ENCODE measurements at places on chromosomes 3 and 15.

DNA sequence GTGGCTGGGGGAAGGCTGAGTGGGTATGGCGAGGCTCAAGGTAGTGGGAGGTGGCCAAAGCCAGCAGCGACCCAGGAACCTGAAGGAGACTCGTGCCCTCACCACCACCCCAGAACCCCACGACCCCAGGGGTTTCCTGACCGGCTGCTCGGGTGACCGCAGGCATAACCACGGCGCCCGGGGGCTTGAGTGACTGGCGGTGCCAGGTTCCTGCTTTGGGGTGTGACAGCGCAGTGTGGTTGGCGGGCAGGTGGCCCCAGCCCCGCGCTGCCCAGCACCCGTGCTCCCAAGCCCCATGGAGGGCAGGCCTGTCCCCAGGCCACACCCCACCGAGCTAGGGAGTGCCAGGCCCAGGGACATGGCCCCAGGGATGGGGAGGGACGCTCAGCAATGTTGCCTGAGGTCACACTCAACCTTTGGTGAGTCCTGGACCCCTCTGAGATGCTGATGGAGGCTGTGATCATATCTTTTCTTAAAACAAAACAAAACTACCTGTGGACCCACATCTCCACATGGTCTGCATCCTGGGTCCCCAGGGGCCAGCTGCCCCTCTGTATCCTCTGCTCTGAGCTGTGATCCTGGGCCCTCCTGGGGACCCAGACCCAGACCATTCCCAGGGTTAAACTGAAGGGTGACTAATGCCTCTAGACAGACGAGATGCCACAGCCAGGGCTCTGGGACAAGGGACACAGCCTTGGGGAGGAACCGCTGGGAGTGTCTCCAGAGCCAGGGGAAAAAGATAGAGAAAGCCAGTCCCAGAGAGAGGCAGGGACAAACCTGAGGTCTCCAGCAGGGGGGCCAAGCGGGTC lies 13.0 kb downstream of the DNAJB8 start:
- DNase-seq: no peak

DNA sequence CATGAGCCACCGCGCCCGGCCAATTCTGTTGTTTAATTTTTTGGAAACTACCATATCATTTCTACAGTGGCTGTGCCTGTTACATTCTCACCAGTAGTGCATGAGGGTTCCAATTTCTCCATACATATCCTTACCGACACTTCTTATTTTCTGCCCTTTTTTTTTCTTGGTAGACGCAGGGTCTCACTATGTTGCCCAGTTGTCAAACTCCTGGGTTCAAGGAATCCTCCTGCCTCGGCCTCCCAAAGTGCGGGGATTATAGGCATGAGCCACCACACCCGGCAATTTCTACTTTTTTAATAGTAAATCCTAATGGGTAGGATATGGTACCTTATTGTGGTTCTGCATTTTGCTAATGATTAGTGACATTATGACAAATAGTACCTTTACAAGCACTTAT lies 9.6 kb downstream of the AMIGO3 start:
- DNase-seq: no peak

- no peak for DNase-seq
Observed at GRCh38 chr3:160041465-160041864, 52.8 kb downstream of the IL12A start.

- no peak for DNase-seq
Observed at GRCh38 chr3:111961461-111962164, 17.2 kb upstream of the ABHD10 start.

DNA sequence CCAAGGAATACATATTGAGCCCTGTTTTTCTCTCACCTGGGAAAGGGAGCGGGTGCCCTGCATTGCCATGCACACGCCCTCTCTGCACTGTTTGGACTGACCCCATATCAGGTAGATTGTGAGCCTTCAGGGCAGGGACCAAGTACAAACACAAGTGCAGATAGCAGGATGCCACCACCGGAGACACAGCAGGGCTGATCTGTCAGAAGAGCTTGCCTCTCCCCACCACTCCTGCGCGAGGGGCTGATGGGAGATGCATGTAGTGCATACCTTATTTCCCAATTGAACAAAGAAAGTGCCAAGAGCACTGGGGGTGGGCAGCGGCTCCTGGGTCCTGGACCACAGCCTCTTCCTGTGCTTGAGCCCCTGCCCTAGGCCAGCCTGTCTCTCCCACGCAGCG lies 9.0 kb upstream of the SLCO2A1 start:
- no peak for DNase-seq

- no peak for DNase-seq
Observed at GRCh38 chr3:148903941-148904340, 38.8 kb downstream of the CPA3 start.

DNA sequence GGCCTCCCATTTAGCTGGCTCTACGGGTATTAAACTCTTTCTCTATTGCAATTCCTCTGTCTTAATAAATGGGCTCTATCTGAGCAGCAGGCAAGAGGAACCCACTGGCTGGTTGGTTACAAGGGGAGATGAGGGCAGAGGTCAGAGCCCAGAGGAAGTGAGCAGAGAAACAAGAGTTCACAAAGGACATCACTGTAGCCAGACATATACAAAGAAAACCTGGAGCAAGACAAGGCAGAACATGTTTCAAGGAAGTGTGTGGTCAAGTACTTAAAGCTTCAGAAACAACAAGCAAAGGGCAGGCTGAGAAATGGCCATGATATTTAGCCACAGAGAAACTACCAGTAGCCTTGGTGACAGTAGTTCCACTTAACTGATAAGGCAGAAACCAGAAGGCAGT lies 24.3 kb downstream of the SUSD5 start:
- DNase-seq: no peak

DNA sequence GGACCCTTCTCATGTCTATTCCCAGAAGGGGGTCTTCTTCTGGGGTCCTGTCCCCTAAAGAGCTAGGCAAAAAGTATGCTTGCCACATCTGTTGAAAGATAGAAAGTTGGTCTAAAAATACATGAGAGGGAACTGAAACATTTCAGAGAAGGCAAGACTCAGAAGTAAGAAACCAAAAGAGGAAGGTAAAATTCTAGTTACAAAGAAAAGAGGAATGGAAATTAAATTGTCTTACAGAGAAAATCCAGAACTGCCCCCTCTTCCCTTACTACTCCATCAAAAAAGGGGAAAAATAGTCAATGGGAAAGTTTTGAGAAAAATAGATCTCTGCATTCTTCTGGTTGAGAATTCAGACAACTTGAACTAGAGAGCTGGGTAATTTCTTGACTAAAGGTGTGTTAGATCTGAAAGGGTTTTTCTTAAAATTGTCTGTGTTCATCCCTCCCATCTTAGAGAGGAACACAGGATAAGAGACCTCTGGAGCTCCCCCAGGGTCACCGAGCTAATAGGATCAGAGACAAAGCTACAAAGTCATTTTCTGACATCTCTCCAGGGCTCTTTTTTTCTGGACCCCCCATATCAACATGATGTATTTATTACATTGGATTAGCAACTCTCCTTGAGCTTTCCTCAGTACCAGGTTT lies 32.3 kb upstream of the CCR2 start:
- no peak for DNase-seq

GRCh38 chr3:94362393-94362792 lies 299.5 kb downstream of the NSUN3 start:
- DNase-seq: no peak

- no peak for DNase-seq
Observed at GRCh38 chr15:51833772-51834171, 4.3 kb downstream of the TMOD3 start.

Measured in NCI-H1048 (cell line).